ENCODE measurements at places on chromosomes 6 and 20.
A peak's percentile ranks its signal among the peaks of the same experiment; 100 is the strongest.

GRCh38 chr6:147194652-147195411 lies 9.4 kb upstream of the STXBP5 start:
- DNase-seq = peak; percentile 21

DNA sequence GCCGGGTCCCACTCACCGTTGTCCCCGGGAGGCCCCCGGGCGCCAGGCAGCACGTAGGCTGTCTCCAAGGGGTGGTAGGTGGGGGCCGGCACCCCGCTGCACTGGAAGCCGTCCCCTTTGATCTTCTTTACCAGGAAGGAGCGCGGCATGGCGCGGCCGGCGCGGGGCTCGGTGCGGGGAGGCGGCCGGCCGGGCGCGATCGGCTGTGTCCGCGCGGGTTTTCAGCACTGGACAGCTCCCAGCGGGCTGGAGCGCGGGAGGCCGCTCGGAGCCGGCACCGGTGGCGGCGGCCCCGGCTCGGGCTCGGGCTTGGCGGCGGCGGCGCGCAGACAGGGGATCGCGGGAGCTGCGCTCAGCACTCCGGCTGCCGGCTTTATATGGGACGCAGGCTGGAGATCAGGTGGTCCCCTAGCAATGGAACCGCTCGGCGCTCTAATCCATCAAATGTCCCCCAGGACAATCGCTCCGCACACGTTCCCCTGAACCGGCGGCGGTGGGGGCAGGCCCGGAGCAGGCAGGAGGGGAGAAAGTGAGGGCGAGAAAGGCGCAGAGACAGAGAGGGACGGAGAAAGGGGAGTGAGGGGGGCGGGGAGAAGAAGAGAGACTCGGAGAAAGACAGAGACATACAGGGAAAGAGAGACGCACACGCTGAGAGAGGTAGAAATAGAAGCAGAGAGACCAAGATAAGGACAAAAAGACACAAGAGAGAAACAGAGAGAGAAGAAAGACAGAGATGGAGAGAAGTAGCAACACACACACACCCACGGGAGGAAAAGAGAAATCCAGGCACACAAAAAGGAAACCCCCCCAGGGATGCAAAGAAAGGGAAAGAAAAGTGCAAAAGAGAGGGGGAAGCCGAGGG lies at the start of gene SCRT2:
Gene SCRT2 (minus strand): TSS at position 350 of the 862 bp plus-strand sequence. CDS start 201 bp downstream, at position 149.
- DNase-seq = peak; percentile 97

DNA sequence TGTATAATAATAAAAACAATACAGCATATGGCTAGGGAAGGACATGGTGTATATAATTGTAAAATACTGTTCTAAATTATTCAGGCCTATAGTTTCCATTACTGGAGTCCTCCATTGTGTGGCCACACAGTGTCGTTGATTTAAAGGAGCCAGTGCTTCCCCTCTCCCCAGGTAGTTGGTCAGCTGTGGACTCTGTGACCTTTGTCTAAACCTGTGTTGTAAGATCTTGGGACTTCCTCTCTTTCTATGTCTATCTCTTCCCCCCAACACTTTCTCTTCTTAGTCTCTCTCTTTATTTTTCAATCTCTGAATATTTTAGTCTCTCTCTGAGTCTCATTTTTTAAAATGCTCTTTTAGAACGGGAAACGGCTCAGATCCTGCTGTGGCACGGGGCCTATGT lies 35.6 kb downstream of the BRPF3 start:
- DNase-seq = no peak

GRCh38 chr6:76972474-76972873 lies 490.8 kb downstream of the HTR1B start:
- DNase-seq = no peak

- DNase-seq = no peak
Observed at GRCh38 chr20:53786071-53786444, 192.4 kb upstream of the ZNF217 start.

DNA sequence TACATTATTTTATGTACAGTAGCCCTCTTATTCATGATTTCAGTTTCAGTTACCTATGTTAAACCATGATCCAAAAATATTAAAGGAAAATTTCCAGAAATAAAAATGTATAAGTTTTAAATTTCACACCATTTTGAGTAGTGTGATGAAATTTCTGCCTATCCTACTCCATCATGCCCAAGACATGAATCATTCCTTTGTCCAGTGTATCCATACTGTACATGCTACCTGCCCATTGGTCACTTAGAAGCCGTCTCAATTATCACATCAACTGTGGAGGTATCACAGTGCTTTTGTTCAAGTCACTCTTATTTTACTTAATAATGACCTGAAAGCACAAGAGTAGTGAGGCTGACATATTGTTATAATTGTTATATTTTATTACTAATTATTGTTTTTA lies 32.3 kb upstream of the PLCB4 start:
- no peak for DNase-seq

DNA sequence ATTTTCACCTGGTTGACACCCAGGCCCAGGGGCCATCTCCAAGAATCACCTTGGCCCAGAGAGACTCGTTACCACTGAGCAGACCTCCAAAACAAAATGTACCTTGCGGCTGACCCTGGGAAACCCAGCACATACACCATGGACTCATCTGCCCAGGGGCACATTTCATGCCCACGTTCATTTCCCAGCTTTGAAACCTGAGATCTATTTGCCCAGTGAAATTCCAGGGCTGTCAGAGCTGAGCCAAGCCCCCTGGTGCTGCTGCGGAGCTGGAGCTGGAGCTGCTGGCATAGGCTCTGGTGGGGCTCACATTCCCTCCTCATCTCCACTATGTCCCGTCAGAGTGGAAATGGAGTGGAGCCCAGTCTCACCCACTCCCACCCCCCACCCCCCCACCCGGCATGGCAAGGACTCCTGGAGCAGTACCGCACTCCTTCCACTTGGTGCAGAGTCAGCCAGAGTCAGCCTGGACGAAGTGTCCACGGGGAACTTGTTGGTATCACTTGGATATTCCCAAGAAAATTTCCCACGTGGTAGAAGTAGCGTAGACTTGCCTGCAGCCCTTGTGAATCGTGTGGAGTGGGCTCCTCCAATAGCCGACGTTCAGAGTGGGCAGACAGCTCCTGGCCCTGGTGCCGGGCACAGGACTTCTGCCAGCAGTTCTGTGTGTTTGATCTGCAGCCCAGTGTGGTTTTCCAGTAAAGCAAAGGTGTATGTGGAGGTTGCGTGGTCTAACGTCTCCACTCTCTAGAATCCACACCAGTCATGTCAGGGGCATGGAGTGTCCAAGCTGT lies 18.1 kb upstream of the OSER1 start:
- no peak for DNase-seq

DNA sequence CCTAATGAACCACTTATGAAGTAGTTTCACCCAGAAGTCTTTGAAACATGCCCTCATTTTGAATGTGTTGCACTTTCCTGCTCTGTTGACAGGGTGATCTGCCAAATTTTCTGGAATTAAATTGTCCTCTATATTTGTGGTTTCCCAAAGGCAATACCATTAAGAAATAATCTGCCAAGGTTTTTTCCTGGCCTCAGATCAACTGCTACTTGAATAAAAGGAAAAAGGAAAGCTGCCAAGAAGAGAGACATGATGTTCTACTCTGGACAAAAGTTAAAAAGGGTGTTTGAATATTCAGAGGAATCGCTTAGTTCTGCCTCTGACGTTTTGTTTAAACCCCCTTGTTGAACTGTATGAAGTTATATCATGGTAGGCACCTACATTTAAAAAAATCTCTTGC lies 37.4 kb upstream of the ARMH2 start:
- DNase-seq = no peak

GRCh38 chr6:11273406-11274065 lies 41.1 kb upstream of the NEDD9 start:
- DNase-seq = no peak

DNA sequence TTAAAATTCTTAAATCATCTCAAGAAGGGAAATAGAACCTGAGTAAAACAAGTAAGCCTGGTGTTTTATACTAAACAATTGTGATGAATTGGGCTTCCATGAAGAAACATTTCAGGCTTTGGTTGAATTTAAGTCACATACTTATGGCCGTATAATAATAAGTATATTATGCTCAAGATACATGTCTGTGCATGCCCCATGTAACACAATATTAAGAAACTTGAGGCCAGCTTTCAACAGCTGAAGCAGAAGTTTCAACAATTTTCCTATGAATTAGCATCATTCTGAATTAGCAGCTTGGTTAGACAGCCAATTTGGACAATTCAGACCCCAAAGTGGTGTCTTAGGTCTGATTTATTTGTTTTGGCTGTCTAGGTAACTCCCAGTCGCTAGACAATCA lies 243.7 kb downstream of the MYLK4 start:
- DNase-seq = no peak

DNA sequence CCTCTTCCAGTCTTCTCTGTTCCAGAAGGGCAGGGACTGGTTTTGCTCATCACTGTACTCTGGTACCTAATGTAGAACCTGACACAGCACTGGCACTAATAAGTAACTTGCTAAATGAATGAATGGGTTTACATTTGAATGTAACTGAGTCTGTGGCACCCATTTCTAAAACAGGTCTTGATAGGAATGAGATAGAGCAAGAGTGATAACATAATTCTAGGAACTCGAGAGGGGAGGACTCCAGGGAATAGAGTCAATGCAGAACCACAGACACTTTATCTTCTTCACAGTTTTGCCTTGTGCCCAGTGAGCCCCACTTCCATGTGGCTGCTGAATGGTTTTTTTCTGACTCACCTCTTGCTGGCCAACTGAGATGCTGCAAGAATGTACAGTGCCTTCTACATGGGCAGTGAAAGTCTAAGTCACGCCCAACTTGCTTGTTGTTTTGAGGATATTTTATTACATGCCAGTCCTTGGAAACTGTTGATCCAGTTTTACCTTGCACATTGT lies 61.1 kb downstream of the TBC1D7 start:
- no peak for DNase-seq

DNA sequence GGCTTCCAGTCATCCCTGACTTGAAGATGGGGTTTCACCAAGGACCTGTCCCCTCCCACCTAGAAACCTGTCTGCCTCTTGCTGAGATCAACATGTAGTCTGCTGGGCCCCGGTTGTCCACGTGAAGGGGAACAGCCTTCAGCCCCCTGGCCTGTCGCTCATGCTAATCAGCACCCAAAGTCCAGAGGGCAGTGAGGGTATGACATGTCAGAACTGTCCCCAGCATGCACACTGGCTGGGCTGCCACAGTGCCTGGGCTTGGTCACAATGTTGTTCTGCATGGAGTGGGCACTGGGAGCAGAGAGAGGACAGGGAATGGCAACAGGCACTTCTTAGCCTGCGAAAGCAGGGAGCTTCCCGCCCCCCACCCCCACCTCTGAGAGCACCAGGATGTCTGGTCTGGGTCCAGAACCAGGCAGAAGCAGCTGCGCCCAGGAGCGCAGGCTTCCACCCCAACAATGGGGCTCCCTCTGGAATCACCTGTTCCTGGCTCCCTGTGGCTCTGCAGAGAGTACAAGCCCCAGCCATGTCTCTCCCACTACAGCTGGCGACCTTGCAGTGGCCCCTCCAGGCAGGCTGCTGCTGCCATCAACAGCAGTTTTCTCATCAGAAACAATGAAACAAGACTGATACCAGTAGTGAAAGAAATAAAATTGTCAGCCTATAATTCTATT lies 182.7 kb downstream of the KHDRBS2 start:
- no peak for DNase-seq

DNA sequence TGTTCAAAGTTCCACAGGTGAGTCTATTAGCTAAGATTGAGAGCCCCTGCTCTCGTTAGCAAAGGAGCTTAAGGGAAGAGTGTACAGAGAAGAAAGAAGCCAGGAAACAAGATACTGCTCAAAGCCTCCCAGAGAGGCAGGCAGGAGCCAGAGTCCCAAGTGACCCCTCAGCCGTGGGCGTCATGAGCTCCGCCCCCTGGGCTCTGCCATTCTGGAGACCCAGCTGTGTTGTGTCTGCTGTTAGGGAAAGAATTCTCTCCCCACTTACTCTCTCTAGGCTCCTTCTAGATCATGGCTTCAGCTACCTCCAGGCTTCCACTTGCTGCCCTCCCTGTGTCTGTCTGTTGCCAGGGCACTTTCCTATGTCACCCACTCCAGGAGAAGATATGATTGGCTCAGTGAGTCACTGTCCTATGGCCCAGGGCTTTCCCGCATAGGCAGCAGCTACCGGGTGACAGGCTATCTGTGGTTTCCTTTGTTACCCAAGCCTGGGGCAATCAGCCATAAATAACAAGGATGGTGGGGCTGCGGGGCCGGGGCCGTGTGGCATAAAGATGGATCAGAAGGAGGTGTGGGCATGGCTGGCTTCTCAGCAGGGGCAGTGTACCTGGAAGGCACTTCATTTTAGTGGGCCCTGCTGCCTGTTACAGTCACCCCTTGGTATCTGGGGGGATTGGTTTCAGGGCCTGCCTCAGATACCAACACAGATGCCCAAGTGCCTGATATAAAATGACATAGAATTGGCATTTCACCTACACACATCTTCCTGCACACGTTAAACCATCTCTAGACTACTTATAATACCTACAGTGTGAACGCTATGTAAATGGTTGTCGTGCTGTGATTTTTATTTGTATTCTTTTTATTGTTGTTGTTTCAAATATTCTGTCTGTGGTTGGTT lies 118.9 kb downstream of the ARMC2 start:
- no peak for DNase-seq

DNA sequence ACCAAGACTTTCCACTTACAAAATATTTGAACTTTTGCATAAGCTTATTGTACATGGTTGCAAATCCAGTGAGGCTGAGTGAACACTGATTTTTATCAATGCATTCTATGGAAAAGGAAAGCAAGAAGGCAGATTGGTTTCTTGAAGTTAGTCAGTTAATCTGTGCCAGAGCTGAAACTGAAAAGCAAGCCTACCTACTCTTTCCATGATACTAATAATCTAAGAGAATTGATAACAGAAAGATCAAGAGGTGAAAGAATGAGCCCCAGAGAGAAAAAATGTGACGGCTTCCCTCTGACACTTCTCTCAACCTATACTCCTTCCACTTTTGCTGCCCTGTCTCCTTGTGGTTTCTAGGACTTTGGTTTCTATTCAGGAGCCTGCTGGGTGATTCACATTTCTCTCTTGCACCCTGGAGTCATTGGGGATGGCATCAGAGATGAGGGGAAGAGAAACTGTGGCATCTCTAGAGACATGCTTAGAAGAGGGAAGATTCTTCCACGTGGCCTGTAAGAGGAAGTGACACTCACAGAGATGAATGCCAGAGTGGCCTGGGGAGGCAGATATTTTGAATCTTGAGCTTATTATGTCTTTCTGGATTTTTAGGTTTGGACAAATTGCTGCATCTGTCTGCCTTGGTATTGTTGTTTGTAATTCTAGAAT lies 158.6 kb upstream of the RIMS1 start:
- DNase-seq = peak; percentile 5

DNA sequence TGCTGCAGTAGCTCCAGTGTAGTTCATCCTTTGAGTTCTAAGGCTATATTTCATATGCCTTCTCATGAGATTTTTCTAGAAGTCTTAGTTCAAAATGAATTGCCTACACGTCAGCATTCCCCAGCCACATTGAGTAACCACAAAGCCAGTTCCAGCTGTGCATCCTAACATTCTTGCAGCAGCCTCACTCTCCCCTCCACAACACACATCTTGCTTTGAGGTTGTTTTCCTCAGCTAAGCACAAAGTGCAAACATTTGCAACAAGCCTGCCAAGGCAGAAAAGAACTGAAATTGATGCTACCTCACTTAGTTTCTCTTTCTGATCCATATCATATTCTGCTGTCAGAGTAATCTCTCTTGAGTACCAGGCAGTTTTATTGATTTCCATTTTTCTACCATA lies 160.7 kb upstream of the KCNQ5 start:
- peak; percentile 66 for DNase-seq

Measured in GM03348 (cell line).